ENCODE measurements at places on chromosomes 5 and 9.
A peak's percentile ranks its signal among the peaks of the same experiment; 100 is the strongest.

GRCh38 chr9:94867281-94867841 is 140.9 kb downstream of the AOPEP start:
- DNase-seq = no peak

DNA sequence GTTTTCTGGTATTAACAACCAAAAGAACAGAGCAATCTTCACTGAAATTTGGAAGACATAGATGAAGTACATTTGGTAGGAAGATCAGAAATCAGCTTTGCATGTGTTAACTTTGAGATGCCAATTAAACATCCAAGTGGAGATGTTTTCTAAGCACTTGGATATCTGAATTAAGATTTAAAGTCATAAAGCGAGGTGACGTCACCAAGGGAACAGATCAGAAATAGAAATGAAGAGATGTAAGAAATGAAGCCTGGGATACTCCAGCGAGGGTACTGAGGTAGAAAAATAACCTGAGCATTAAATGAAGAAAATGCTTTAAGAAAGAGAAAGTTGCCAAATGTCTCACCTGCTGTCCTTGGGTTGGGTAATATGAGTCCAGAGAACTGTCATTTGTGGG is 1223.3 kb downstream of the MAT2B start:
- DNase-seq = no peak

DNA sequence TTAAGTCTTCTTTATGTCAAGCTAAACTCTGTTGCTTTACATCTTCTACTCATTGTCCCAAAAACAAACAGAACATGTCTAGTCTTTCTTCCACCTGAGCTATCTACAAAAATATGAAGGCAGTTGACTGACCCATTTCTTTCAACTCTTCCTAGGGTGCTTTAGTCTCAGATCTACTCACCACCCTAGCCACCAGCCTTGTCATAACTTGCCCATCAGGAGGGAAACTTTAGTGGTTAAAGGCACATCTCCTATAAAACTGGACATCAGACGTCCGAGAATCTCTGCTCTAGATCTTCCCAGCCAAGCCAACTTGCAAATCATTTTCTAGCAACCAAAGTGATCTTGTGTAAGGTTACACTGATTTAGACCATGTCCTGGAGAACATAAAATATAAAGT is 205.0 kb downstream of the ACTL7B start:
- DNase-seq = no peak

- DNase-seq = no peak
Measured at GRCh38 chr5:174317256-174317894, 271.9 kb downstream of the NSG2 start.

GRCh38 chr5:24065779-24066178 is 558.4 kb downstream of the PRDM9 start:
- DNase-seq = no peak

DNA sequence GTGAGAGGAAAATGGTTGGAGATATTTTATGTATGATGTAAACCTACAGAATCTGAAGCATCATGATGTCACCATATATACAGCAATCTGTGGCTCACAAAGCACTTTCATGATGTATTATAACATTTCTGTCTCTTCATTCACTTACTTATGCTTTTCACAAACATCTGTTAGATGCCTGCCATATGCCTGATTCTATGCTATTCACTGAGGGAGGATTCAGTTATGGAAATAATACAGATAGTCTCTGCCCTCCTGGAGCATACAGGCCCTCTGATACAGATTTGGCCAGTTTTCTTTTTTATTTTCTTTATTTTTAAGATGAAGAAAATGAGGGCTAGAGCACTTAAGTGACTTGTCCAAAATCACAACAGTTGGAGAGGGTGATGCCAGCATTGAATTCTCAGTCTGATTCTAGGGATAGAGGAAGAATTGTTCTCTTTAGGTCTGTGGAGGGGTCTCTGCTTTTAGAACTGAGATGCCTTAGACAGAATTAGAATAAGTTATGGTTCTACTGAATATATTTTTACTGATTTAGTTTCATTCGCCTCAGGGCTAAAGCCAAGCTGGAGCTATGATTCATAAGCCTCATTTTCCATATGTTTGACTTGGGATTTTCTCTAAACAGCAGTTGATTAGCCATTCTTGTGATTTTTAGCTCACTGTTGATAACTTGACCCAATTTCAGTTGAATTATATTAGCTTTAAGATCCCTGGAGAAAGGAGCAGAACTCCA is 636.4 kb downstream of the PRELID2 start:
- DNase-seq = no peak

GRCh38 chr9:115930472-115930871 is 223.1 kb upstream of the PAPPA start:
- no peak for DNase-seq

- no peak for DNase-seq
Measured at GRCh38 chr5:39360471-39361111, 3.7 kb downstream of the C9 start.

GRCh38 chr9:136024696-136025316 is 63.6 kb upstream of the UBAC1 start:
- no peak for DNase-seq

- no peak for DNase-seq
Measured at GRCh38 chr5:76021936-76022584, 61.1 kb upstream of the SV2C start.

DNA sequence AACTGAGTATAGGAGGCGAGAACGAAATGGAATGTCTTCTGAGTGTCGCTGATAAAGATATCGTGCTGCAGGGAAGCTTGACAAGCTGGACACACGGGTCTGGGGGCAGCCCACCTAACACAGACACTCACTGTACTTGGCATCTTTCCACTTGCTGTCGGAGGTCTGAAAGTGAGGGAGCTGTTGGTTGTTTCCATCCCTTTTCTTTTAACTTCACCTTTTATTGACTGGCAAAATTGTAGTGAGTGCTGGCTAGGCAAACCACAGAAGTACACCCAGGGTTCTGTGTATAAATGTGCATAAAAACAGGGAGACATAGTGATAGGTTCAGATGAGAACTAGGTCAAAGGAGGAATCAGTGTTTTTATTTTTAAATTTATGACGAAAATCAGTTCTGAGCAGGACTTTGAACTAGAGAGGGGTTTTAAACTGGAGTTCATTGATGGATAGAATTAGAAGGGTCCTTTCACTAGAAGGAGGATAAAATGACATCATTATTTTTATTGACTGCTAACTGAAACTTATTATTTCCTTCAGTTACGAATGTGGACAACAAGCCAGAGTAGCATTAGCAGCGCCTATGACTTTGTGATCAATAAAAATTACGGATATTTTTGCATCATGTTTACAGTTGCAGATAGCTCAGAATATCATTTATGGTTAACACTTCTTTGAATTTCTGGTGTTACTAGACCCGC is 817 bp downstream of the GAPVD1 start:
- DNase-seq = no peak

DNA sequence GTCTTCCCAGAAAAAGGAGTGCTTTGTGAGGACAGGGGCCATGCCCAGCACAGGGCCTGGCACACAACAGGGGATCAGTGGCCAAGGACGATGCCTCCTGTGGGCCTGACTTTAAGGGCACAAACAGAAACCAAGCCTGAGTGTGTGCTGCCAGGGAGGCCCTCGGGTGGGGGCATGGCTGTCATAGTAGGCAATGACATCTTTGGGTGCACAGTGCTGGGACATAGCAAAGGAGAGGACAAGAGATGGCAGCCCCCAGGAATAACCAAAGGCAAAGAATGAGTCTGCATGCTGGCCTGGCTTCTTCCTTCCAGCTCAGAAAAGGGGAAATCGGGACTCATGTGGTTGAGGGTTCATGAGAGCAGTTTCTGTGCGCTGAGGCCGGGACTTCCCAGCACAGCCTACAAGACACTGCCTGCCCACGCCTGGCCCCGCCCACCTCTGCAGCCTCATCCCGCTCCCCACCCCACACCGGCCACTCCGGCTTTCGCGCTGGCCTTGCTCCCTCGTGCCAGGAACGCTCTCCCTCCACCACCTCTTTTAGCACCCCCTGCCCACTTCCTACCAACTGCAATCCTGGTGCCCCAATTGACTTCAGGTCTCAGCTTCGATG is 13.8 kb upstream of the LHX2 start:
- peak; percentile 48 for DNase-seq

- no peak for DNase-seq
Measured at GRCh38 chr9:119003201-119003611, 366.0 kb downstream of the BRINP1 start.

- DNase-seq = no peak
Measured at GRCh38 chr9:38118862-38119438, 49.9 kb upstream of the SHB start.

- DNase-seq = no peak
Measured at GRCh38 chr5:95374061-95374460, 17.1 kb upstream of the FAM81B start.

DNA sequence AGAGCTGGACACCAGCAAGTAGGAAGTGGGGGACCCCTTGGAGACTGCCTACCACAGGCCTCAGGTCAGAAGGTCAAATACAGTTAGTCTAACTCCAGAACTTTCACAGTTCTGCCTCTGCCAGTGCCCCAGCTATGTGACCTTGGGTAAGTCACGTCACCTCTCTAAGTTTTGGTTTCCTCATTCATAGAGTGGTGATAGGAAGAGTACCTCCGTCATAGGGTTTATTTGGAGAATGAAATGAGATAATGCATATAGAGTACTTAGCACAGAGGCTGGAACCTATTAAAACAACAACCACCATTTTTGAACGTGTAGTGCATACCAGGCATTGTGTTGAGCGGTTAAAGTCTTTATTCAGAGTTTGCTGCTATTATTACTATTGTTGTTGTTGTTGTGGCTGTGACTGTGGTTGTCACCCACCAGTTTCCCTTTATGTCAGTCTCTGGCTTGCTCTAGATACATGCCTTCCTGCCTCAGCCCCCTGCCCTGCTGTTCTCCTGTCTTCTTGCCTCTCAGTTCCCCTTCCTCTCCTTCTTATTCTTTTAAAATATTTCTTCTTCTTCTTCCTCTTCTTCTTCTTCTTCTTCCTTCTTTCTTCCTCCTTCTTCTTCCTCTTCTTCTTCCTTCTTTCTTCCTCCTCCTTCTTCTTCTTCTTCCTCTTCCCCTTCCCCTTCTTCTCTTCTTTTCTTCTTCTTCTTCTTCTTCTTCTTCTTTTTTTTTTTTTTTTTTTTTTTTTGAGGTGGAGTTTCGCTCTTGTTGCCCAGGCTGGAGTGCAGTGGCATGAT is 67.8 kb downstream of the RALGPS1 start:
- DNase-seq = peak; percentile 36

- DNase-seq = no peak
Measured at GRCh38 chr9:98870782-98871557, 63.5 kb downstream of the GALNT12 start.

DNA sequence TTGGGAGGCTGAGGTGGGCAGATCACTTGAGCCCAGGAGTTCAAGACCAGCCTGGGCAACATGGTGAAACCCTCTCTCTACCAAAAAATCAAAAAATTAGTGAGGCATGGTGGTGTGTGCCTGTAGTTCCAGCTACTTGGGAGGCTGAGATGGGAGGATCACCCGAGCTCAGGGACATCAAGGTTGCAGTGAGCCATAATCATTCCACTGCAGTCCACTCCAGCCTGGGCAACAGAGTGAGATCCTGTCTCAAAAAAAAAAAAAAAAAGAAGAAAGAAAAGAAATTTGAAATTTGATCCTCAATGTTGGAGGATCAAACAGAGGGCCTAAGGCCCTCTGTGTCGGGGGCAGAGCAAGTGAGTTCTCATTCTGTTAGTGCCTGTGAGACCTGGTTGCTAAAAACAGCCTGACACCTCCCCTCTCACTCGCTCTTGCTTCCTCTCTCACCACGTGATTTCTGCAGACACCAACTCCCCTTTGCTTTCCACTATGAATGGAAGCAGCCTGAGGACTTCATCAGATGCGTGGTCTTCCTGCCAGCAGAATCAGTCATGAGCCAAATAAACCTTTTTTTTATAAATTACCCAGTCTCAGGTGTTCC is 8.4 kb upstream of the GOLPH3 start:
- DNase-seq = no peak

DNA sequence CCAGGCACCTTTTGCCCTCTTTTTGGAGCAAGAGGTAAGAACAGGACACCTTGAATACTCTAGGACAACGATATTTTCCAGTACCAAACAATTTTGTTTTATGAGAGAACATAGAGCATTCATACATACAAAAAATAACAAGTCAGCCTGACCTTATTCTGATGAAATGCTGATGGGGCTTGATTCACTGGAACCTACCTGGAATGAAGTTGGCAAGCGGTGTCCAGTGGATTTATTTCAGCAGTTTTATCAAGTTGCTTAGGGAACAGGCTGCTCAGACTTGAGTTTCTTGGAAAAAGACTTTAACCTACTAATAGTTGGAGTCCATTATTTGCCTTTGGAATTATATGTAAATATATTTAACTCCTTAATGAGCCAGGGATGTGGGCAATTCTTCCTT is 322.0 kb downstream of the ARRDC3 start:
- DNase-seq = no peak

DNA sequence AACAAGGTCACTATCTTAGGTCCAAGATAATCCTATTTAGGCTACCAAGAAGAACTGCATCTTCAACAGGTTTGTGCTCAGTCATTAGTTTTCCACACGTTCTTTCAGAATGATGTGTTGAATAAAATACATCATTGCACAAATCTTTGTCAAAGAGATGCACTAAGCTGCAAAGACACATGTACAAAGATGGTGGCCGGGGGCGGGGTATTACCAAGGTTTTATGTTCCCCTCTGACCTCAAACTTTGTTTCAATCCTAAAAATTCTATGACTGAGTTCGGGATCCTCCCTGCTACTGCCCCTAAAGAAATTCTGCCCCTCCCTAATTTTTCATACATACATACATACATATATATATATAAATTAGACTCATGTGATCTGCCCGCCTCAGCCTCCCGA is 14.2 kb downstream of the HSPA9 start:
- no peak for DNase-seq

GRCh38 chr5:179126506-179126991 is 66.4 kb downstream of the ZNF354C start:
- no peak for DNase-seq

DNA sequence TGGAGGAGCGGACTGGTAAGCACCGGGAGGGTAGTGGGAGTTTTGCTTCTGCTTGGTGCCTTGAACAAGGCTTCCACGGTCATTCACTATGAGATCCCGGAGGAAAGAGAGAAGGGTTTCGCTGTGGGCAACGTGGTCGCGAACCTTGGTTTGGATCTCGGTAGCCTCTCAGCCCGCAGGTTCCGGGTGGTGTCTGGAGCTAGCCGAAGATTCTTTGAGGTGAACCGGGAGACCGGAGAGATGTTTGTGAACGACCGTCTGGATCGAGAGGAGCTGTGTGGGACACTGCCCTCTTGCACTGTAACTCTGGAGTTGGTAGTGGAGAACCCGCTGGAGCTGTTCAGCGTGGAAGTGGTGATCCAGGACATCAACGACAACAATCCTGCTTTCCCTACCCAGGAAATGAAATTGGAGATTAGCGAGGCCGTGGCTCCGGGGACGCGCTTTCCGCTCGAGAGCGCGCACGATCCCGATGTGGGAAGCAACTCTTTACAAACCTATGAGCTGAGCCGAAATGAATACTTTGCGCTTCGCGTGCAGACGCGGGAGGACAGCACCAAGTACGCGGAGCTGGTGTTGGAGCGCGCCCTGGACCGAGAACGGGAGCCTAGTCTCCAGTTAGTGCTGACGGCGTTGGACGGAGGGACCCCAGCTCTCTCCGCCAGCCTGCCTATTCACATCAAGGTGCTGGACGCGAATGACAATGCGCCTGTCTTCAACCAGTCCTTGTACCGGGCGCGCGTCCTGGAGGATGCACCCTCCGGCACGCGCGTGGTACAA is 556 bp downstream of the PCDHGC3 start:
- DNase-seq = no peak

- no peak for DNase-seq
Measured at GRCh38 chr9:3271581-3271980, 254.2 kb downstream of the RFX3 start.

GRCh38 chr9:111610149-111610548 is 10.7 kb upstream of the PTGR1 start:
- no peak for DNase-seq

GRCh38 chr9:94511955-94512265 is 43.0 kb upstream of the PCAT7 start:
- no peak for DNase-seq

GRCh38 chr9:99356512-99356971 is 134.5 kb downstream of the SEC61B start:
- no peak for DNase-seq
